Effector CD4-positive, alpha-beta T cell (primary cell): ENCODE measurements at places on chromosomes 1 and 21.

DNA sequence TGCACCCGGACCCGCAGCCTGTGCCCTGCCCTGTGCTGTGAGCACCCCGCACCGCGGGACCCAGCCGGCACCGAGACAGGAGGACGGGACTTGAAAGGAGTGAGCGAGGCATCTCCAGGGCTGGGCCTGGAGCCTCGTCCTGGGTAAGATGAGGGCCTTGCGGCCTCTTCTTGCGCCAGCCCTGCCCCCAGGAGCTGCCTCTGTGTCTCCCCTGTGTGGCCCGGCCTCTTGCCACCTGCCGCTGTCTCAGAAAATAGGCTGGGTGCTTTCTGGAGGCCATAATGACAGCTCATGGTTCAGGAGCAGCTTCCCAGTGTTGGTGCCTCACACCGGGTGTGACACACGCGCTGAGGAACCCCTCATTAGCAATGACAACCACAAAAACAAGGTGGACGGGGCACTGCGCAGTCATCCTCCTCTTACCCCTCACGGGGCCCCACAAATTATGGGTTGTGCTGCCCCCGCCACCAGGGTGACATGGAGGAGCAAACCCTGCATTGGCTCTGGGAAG lies 161.5 kb upstream of the C1orf174 start:
- no peak for DNase-seq

DNA sequence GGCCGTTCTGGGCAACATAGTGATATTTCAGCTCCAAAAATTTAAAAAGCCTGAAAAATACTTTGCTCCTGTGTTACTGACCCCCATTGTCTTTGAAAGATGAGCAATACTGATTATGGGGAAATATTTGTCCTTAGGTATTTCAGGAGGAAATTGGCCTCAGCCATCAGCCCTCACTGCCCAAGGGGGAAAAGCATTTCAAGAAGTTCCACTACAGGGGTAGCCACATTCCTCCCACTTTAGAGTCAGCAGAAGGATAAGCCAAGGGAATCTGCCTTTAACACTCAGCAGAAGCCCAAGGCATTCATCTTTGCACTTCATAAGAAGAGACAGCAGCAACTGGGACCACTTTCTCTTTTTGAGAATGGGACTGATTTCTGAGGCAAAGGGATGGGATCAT lies 40.5 kb upstream of the ZNF326 start:
- no peak for DNase-seq

- DNase-seq = no peak
These were observed 43.6 kb downstream of the LRRC7 start for GRCh38 chr1:69611316-69611715.

DNA sequence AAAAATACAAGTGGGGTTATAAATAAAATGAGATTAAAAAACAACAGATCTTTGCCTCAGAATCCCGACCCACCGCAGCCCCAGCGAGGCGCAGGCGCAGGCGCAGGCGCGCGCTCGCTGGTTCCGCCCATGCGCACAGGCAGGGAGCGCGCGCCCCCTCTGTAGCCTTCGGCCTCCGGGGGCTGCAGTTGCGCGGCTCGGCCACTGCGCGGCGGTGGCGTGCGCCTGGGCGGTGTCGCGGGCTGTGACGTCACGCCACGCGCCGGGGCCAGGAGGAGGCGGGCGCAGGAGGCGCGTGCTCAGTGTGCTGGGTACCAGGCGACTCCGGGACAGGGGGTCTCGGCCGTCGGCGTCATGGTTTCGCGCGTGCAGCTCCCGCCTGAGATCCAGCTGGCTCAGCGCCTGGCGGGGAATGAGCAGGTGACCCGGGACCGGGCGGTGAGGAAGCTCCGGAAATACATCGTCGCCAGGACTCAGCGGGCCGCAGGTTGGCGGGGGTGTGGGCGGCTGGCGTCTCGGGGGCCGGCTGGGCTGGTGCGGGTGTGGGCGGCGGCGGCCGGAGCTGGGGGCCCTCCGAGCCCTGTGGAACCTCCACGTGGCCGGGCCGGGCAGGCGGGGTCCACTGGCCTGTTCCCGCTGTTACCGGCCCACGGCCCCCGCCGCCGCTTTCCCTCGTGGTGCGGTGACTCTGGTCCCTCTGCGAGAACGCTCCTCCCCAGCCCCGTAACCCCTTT lies at the start of gene RRP1:
RRP1 (plus strand) TSS at position 302 of the 734 bp plus-strand sequence; CDS start at position 355, 53 bp downstream.
- DNase-seq = peak; percentile 93

- DNase-seq = no peak
These were observed 30.8 kb downstream of the ST6GALNAC3 start for GRCh38 chr1:76105372-76105771.

DNA sequence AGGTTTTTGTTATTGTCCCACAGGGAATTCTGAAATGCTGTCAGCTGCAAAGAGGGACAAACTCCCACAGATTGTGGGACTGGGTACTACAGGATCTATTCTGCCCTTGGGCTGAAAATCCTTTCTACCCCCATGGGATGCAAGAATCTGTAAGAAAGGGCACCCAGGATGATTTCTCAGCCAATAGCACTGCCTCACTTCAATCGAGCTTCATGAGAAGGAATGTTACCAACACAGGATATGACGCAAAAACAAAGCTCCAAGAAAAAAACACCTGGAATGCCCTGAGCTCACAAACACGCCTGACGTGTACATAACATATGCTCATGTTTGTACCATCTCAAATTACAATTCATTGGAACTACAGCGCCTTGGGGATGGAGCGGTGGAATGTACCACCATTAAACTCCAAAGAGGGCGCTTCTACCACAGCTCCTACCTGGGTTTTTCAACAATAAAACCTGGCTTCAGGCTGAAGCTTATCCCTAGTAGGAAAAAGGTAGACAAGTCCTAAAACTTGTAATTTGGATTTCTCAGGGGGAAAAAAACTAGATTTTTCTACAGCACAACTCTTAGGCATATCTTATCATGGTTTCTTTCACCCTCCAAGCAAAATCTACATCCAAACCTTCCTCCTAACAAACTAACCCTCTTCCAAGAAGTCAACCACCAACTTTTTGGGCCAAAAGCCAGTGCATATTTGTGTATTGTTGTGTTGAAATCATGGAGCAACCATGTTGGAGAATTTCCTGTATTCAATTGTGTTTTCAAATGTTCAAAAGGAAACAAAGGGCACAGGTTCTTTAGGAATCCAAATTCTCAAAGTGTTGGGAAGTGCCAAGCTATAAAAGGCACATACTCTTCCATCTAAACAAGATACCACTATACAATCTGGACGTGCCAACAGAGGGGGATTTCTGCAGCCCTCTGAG lies 78.9 kb downstream of the TGFBR3 start:
- no peak for DNase-seq

GRCh38 chr21:23475281-23476219 lies 2131.7 kb downstream of the MRPL39 start:
- DNase-seq = no peak

DNA sequence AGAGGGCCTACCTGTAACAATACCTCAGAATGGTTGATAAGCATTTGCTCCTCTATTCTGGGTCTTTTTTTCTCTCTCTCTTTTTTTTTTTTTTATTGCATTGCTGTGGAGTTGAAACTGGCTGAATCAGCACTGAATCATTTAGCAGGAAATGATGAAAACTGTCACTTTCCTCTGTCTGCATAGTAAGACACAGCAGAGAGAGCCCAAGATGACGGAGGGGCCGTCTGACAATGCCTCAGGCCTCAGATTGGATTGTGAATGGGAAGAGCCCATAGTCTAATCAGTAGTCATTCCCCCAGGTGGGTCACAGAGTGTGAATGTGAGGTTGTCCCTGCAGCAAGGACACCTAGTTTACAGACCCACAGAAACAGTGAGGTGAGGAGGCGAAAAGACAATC lies 193.2 kb upstream of the PLXNA2 start:
- DNase-seq = no peak

GRCh38 chr1:209104646-209105045 lies 478.9 kb upstream of the CAMK1G start:
- DNase-seq = no peak

DNA sequence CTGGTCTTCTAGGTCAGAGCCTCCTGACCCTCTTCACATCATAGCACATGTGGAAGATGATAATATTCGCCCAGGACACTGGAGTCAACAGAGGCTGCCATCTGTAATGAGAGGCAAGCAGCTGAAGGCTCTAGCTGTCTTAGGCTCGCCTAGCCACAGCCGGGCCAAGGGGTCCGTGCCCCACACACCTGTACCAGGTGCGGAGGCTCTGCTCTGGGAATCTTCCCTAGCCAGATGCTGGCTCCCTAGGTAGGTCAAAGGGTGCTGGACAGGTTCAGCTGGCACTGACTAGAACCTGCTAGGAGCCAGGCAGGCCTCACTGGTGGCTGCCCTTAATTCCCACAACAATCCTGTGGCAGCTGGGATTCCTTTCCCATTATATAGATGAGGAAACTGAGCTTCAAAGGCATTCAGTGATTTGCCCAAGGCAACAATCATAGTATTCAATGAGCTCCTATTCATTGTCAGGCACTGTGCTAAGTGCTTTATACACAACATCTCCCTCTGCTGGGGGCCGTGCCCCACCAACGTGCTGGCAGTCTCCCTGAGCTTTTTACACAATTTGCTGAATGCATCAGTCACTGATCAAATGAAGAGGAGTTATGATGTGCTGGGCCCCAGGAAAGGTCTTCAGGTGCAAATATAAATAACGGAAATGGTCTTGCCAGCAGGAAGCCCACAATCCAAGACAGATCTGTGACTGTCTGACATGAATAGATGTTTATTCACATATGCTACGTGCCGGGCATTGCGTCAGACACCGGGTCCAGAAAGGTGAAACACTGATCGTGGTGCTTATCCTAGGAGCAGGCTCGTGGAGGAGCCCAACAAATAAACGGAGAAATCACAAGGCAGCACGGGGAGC lies 58.0 kb downstream of the DDX20 start:
- no peak for DNase-seq

DNA sequence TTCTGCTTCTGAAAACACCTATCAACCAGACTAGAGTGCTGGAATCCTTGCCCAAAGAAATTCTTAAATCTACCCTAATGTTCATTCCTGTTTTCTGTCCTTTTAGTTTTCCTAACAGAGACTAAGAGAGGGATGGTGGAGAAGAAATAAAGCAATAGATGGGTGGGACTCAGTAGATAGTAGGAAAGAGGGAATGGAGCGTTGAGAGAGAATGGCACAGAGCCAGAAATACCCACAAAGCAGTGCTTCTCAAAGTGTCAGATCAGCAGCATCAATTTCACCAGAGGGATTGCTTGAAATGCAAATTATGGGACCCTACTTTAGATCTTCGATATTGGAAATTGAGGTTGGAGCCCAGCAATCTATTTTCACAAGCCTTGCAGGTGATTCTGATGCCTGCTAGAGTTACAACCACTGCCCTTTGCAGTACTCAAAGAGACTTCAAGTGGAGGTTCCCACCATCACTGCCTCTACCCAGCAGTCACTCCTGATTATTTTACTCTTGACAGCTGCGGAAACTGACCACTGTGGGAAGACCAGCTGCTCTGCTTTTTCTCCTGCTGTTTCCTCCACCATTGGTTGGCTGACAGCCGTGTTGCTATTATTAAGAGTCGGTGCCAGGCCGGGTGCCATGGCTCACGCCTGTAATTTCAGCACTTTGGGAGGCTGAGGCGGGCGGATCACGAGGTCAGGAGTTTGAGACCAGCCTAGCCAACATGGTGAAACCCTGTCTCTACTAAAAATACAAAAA lies 11.4 kb upstream of the PRPF3 start:
- DNase-seq = no peak

DNA sequence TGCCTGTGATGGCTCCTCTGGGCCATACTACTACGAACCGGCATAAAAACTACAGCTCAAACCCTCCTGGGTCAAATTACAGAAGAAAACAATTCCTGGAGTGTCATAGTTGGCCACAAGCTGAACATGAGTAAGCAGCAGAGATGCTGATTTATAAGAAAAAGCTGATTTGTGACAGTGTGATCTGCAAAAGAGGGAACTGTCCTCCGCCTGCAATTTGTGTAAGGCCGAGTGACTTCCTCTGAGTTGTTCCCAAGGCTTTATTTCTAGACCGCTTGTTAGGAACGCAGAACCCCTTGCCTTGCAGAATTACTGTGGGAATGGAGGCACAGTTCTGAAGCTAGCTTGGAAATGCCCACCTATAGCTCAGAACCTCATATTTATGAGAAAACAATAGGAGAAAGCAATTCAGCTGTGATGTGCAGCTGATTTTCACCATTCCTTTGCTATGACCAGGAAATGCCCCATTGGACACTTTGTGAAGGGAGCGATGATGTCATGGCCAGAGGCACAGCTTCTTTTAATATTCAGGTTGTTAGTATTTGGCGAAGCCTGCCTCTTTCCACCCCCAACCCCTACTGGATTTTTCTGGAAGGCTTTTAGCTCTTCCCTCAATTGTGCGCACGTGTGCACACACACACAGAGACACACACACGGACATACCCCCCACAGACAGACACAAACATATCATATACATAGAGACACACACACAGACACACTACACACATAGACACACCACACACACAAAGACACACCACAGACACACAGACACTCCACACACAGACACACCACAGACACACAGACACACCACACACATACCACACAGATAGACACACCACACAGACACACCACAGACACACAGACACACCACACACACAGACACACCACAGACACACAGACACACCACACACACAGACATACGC lies 47.6 kb downstream of the IER5 start:
- DNase-seq = no peak

DNA sequence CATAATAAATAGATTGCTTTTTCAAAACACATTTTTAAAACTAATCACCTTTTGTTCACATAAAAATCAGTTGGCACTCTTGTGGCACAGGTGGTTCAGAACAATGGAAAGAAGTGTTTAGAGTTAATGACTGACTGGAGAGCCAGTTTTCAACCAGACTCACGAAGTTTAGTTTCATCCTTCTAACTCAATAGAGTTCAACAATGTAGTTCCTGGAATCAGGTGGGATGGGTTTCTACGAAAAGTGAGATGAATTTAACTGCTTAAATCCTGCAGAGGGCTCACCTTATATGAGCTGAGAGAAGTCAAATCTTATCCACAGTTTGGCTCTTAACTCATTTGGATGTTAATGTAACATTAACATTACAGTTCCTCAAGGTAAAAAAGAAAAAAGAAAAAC lies 116.5 kb downstream of the SMYD2 start:
- DNase-seq = no peak

GRCh38 chr1:33402206-33402605 lies 28.7 kb downstream of the PHC2 start:
- no peak for DNase-seq

GRCh38 chr1:15603050-15603965 lies 13.9 kb upstream of the DDI2 start:
- peak; percentile 90 for DNase-seq

DNA sequence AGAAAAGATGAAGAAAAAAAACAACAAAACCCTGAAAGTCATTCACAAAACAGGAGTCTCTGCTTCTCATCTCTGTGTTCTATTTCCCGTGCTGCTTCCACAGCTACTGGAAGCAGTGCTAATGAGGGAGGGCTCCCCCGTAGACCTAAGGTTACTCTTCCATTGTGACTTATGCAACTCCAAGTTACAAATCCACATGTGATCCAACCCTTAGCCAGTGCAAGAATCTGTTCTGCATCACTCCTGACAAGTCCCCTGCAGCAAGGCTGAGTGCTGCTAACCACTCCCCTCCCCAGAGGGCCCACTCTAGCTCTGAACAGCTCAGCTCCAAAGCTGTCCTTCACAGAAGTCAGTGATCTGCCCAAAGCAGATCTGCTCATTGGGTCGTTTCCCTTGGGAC lies 10.3 kb downstream of the DNALI1 start:
- no peak for DNase-seq

- DNase-seq = no peak
These were observed 79.7 kb downstream of the PBX1 start for GRCh38 chr1:164638492-164639202.

- peak; percentile 64 for DNase-seq
These were observed 3.8 kb upstream of the PLEKHA6 start for GRCh38 chr1:204363335-204364114.

GRCh38 chr1:41766041-41766440 lies 152.7 kb downstream of the HIVEP3 start:
- DNase-seq = no peak
